ENCODE measurements at places on chromosomes 5 and 9. TPM values are rescaled to one million over a fixed set of nuclear protein-coding genes. Genes with fewer than 3 reads are reported as not detected.

GRCh38 chr5:59034498-59035186 is 451.8 kb downstream of the RAB3C start:
- DNase-seq: peak; percentile 47

- DNase-seq: no peak
Observed at GRCh38 chr5:619444-619843, 7.3 kb downstream of the CEP72 start.

- DNase-seq: no peak
Observed at GRCh38 chr5:178637356-178638074, 10.7 kb upstream of the CLK4 start.

The SLC25A2 gene
- total RNA-seq: not detected

DNA sequence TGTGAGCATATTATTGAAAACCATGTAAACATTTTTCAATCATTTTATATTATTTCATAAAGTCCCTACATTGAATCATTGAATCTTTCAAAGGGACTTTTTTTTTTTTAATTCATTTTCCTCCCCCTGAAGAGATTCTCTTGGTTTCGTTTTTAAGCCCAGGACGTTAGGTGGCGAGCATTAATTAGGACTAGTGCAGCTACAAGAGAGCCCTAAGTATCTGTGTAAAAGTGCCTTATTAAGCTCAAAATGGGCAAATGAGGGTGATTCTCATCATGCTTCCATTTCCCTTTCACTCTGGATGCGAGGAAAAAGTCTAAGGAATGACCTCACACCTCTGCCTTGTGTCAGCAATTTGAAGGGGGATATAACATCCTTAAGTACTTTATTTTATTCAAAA is 517.9 kb upstream of the ITGA1 start:
- DNase-seq: no peak

The IFNA7 gene
- total RNA-seq: not detected

- DNase-seq: no peak
Observed at GRCh38 chr9:77833561-77834429, 185.7 kb upstream of the GNA14 start.
